ENCODE measurements at places on chromosomes 7 and 10. TPM values are rescaled to one million over a fixed set of nuclear protein-coding genes. Genes with fewer than 3 reads are reported as not detected.

BAG3 gene
- 354 TPM for total RNA-seq

RAMP3 gene
- total RNA-seq = 9.9 TPM

PTF1A gene
- not detected for total RNA-seq

STEAP4 gene
- total RNA-seq = 31.7 TPM

ELFN1 gene
- 0.73 TPM for total RNA-seq

ZNF655 gene
- 38.2 TPM for total RNA-seq

FIS1 gene
- total RNA-seq = 239 TPM

ZNF467 gene
- 2.4 TPM for total RNA-seq

CDK14 gene
- total RNA-seq = 12.3 TPM

SPDYE8 gene
- total RNA-seq = not detected

HTRA1 gene
- 11.8 TPM for total RNA-seq

EIF3B gene
- total RNA-seq = 101 TPM

DNAJC12 gene
- total RNA-seq = 5.8 TPM

DPYSL4 gene
- total RNA-seq = 0.86 TPM

- no peak for DNase-seq
Measured at GRCh38 chr10:22609719-22610465, 104.5 kb downstream of the PIP4K2A start.

DNA sequence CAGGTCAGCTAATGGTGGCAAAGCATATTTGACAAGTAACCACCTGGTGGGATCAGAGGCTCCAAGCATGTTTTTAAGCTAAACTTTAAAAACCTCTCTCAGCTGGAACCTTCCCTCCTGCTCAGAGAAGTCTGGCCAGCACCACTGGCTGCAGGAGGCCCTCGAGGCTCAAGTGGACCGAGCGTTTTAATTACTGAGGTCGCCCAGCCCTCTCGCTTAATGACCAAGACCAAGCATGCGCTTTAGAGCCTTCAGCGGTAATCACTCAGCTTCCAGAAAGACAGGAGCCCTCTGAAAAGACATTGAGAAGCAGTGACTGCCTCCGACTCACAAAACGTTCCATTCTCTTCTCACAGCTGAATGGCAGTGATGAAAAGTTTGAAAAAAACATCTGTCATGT, 383.4 kb upstream of the ADARB2 start:
- DNase-seq = no peak

DNA sequence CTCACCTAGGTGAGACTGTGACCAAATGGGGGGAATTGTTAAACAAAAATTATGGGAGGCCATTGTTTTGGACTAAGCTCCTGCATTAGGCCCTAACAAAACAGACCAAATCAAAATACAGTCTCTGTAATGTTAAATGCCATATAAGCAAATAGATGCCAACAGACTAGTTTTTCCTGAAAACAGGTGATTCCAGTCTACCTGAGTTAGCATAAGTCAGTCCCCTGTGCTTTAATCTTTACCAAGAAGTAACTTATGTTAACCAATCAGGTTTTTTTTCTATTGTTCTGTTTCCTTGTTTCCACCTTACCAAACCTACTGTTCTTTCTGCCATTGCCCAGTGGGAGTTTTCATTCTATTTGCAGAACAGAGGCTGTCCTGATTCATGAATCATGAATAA, 48.0 kb downstream of the PDZD8 start:
- DNase-seq = no peak

DNA sequence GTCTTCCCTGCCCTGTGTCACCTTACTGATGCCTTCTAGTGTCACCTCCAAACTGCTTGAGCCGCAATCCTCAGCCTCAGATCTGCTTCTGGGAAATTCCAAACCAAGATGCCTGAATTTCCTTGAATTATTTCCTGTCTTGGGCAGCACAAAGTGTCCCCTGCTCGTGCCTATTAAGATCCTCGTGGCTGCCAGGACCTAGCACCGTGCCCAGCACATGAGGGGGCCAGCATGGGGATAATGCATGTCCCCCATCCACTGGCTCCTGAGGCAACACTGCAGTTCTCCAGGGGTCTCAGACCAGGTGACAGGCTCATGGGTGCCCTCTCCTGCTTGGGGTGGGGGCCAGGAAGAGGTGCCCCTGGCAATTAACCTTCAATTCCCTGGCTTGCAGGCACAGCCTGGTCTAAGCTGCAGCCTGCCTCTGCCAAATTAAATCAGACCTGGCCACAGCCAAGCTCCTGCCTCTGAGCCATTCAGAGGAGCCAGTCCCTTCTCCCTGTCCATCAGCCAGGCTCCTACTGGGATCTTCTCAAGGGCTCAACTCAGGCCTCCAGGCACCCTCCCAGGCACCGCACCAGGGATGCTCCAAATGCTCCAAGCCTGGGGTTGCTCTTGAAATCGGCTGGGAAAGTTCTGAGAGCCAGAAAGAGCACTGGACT, 146.6 kb downstream of the SH3PXD2A start:
- DNase-seq = no peak

DNA sequence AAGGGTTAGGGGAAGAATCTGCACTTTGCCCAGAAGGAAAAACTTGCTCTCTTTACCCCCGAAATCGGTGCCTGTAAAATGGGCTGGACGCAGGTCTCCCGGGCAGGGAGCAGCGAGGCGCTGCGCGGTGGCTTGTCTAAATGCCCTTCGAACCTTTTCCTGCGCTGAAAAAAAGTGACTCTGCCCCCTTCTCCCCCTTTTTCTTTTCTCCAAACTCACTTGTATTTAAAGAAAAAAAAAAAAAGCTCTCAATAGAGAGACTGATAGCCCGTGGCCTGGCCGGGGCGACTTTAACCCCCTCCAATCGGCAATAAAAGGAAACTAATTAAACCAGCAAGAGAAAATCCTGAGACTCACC, 286 bp downstream of the SP8 start:
- DNase-seq = no peak

GRCh38 chr7:100130608-100131453, 4.1 kb downstream of the MBLAC1 start:
- peak; percentile 88 for DNase-seq

DNA sequence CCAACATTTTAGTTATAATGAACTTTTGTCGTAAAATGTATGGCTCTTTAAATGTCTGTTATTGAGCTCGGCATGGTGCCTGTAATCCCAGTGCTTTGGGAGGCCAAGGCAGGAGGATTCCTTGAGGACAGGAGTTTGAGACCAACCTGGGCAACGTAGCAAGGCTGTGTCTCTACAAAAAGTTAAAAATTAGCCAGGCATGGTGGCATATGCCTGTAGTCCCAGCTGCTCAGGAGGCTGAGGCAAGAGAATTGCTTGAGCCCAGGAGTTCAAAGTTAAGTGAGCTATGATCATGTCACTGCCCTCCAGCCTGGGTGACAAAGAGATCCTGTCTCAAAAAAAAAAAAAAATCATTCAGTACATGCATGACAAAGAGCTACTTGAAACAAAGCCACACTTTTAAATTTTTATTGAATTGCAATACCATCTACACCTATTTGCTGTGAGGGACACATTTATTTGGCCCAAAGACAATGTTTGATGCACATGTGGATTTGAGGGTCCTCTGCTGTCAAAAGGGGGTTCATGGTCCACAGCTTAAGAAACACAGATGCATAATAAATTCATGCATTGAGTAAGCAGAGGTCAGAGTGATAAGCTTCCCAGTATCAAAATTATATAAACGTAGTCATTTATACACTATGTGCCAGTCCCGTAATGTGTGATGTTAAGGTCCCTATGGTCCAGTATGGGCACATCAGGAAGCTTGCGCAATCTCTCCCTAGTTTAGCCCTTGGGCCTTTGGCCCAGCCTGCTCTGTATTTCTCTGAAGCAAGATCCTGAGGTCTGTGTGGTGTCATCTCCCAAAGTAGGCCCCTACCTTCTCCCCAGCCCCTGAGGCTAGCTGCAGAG, 4.4 kb upstream of the MALSU1 start:
- no peak for DNase-seq

- DNase-seq = no peak
Measured at GRCh38 chr7:17130281-17131059, 168.0 kb upstream of the AHR start.

DNA sequence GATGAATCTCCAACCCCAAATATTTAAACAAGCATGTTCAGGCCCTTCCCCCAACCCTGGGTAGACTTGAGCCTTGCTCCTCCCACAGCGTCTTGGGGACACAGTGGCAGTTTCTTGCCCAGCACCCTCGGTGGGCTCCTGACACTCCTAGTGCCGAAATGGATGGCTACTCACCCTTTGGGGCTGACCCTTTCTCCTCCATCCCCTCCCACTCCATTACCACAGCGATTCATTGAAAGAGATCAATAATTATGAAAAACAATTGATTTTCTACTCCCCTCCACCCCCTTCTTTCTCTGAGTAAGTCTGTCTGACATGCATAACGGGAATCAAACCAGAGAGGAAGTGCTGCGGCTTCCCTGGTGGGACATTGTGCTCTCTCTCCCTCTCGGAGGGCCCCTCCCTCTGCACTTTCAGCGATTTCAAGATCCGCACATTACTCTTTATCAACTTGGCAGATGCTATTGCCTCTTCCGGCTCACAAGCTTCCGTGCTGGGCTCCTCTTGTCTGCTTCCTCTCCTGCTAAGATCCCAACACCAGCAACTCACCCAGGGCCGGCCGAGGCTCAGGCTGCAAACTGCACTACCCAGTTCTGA, 79.0 kb upstream of the PLXNA4 start:
- peak; percentile 69 for DNase-seq

DNA sequence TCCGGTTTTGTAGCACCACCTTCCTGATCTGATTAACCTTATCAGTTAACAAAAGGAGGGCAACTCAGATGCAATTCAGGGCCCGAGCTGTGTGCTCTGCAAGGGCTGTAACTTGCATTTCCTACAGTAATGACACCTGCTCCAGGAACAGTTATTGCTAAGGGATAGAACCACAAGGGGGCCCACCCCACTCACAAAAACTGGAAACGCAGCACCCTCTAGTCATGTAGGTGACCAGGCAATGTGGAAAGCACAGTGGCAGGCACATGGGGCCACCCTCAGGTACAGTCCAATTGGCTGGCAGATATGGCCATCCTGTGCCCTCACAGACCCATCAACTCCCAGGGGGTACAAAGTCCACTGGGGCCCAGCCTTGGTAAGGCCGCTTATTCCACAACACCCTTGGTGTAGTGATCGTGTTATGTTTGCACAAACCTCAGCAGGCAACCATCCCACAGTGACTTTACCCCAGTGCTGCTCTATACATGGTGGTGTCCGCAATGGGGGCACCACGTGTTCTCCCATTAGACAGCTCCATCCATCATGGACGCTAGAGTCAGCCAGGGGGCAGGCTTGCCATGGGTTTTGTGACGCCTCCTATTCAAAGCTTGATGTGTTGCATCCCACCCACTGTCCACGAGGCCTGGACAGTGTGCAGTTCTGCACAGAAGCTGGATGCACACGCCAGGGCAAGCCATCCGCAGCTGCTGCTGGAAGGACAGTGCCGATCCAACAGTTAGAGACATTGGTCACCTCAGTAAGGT, 9.4 kb downstream of the RNF133 start:
- DNase-seq = no peak

DNA sequence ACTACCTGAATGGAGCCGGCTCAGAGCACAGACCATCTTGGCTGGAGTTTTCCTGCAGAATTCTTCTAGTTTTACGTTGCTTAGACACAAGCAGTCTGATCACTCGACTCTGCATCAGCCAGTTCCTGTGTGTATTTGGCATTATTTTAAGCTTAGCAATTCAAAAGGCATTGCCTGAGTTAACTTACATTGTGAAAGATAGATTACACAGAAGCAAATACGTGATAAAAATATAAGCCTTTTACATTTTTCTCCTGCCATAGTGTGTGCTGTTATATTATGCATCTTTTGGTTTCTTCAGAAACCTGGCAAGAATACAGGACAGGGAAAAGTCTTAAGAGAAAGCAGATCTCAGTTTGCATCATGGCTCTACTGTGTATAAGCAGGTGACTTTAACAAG, 98.1 kb downstream of the LRRC4 start:
- DNase-seq = no peak

GRCh38 chr7:134701272-134701671, 54.6 kb downstream of the BPGM start:
- DNase-seq = no peak

GRCh38 chr10:82392533-82392932, 517.5 kb downstream of the NRG3 start:
- no peak for DNase-seq

DNA sequence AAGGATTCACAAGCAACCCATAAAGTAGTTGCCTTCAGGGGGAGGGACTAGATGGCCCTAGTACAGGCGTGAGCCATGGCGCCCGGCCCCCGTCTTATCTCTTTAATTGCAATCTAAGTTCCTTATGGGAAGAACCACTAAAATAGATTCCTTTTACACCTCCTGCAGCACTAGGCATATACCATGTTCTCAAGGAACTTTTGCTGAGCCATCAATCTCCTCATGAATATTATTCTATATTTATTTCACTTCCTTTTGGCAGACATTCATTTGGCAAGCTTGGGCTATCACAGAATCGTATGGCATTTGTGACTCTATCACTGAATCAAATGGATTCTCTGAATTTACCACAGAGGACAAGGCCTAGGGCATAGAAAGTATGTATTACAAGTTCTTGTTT, 14.8 kb upstream of the DNAJC12 start:
- no peak for DNase-seq

DNA sequence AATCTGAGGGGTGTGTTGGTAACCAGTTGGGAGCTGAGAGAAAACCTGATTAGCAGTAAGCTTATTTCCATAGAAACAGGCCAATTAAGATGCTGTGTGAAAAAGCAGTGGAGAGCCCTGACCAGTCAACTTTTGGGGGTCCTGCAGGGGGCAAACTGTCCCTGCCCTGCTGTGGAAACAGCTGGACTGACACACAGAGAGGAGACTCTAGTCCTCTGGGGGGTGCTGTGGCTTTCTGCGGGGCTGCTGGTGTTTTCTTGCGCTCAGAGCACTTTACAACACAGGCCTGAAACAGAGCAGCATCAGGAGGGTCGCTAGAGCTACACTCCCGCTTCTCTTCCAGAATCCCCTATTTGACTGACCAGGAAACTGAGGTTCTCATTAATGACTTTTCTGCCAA, 546.9 kb upstream of the GALNT17 start:
- DNase-seq = no peak

- no peak for DNase-seq
Measured at GRCh38 chr7:149014309-149014708, 14.0 kb downstream of the PDIA4 start.

GRCh38 chr7:147492606-147493005, 1098.0 kb upstream of the C7orf33 start:
- no peak for DNase-seq
